ENCODE measurements at places on chromosomes 3 and 15.

GRCh38 chr15:98124581-98124980 is 164.1 kb downstream of the ARRDC4 start:
- DNase-seq = no peak

GRCh38 chr3:77699125-77699691 is 659.3 kb downstream of the ROBO2 start:
- no peak for DNase-seq

DNA sequence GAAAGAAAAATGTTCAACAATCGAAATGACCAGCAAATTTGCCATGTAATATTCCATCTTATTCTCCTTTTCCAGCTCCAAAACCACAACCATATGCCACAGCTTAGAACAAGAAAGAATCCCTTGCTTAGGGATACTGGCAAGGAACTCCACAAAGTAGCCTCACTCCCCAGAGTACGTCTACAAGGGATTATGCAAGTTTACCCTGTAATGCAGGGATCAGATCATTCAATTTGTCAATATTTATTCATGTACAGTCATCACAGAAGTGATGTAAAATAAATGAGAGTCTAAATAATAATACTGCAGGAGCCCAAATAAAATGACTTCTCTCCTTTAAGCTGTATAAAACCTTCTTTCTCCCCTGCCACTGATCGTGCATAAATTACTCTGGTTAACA is 23.5 kb upstream of the MYO1E start:
- no peak for DNase-seq

- DNase-seq = peak; percentile 28
Measured at GRCh38 chr15:74826364-74826819, at the start of gene CPLX3. TSS of gene CPLX3 (plus strand) at chr15:74826627. CDS start at chr15:74826704, 77 bp downstream.

DNA sequence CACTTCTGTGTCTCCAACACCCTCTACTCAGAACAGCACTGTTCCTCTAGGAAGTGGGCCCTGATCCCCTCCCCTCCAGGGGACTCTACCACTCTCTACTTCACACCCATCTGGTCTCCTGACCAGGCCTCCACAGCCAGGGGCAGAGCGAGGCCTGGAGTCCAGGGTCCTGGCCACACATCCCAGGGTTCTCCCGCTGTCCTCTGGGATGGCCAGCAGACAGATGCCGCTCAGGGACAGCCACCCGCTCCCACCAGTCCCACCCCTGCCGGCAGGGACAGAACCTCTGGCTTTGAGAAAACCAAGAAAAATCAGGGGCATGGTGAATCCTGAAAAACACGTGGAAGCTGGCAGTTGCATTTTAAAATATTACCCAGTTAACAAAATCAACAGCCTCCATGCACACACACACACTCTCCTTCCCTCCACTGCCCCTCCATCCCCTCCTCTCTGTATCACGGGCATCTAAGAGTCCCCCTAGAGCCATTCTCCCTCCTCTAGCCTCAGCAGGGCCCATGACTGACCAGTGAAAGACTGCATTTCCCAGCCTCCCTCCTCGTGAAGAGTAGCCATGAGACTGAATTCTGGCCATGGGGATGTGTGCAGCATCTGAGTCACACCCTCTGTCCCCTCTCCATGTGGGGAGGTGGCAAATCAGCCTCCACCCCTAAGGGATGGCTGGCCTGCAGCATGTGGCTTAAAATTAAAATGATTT is 32.1 kb upstream of the IQSEC1 start:
- DNase-seq = no peak

- no peak for DNase-seq
Measured at GRCh38 chr3:131393868-131394267, 12.3 kb downstream of the NUDT16 start.

DNA sequence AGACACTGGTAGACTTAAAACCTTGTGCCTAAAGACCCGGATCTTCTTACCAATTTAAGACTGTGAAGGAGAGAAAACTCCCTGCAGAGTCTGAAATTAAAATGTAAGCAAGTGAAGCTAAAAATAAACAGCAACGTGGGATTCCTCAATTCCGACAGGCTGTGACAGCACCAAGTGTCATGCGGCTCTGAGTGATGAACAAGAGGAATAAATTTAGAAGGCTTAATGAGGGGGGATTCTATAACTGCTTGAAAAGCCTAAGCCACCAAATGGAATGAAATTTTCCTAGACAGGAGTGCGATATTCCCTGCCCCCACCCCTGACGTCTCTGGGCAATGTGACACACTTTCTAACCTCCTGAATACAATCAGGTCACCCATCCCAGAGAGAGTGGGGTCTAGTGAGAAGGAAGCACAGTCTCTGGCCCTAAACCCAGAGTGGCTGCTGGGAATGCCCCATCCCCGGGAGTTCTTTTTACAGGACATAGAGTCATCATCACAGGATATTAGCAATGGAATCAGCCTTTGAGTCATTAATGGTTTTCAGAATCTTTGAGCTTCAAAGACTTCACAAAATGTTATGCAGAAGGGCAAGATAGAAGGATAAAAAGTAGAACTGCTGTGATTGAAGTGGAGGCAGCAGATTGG is 114.3 kb downstream of the EDEM1 start:
- no peak for DNase-seq

GRCh38 chr3:9778143-9779074 is 8.7 kb upstream of the CAMK1 start:
- peak; percentile 70 for DNase-seq

DNA sequence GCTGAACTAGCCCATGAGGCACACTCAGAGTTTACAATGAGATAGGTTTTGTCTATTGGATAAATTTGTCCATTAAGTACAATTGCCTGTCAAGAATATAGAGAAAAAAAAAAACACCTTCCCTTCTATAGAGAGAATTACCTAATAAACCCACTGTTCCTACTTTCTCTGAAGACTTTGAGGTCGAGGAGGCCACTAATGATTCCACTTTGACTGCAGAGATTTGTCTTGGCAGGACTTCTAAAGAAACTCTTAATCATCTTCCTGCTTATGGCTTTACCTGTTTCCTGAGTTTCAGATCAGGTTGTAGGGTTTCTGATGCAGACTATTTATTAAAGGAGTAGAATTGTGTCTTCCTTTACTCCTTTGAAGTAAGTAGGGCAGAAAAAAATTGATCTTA is 342.4 kb upstream of the KCNMB2 start:
- no peak for DNase-seq

DNA sequence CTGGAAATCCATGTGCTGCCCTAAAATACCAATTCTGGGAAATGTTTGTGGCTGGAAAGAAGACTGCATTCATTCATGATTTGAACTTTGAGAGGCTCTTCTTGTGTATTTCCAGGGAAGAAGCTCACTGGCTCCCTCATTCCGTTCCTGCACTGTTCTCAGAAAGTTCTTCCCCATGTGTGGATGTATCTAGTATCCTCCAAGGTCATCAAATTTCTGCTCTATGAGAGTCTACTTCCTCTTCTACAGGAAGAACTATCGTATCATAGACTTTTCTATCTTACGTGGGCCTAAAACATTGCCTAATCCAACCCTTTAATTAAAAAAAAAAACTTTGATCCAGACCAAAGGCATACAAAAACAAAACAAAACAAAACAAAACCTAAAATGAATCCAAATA is 2.9 kb downstream of the CCR3 start:
- DNase-seq = no peak

GRCh38 chr3:62007036-62007435 is 366.3 kb downstream of the FEZF2 start:
- no peak for DNase-seq

DNA sequence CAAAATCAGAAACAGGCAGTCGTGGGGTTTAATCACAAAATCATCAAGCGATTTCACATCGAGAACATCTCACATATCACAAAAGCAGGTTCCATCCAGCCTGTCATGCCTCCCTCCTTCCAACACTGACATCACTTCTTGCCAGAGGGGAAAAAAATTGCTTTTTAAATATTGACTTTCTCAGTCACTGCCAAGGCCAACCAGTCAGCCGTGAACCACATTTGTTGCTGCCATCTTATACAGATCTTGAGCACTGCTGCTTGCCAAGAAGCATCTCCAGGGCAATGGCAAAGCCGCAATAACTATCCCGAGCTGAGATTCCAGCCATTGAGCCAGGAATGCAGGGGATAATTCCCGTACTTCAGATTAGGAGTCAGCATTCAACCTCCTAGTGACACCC is 174.6 kb downstream of the ANXA2 start:
- no peak for DNase-seq

DNA sequence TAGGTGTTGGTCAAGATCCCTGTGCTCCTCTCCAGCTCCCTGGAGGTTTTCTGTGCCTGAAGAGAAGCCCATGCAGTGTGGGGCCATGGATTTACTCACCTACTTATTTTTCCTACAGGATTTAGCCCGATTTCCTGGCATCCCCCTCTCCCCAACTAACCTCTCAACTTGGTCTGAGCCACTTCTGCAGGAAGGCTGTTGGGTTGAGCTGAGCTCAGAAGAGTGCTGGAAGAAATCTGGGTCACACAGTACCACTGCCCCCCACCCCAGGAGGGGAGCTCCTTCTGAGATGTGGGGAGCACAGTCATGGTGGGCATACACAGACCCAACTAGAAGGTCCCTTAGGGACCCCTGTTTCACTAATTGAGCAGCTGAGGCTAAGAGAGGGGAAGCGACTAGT is 34.4 kb upstream of the SLCO2A1 start:
- DNase-seq = no peak

DNA sequence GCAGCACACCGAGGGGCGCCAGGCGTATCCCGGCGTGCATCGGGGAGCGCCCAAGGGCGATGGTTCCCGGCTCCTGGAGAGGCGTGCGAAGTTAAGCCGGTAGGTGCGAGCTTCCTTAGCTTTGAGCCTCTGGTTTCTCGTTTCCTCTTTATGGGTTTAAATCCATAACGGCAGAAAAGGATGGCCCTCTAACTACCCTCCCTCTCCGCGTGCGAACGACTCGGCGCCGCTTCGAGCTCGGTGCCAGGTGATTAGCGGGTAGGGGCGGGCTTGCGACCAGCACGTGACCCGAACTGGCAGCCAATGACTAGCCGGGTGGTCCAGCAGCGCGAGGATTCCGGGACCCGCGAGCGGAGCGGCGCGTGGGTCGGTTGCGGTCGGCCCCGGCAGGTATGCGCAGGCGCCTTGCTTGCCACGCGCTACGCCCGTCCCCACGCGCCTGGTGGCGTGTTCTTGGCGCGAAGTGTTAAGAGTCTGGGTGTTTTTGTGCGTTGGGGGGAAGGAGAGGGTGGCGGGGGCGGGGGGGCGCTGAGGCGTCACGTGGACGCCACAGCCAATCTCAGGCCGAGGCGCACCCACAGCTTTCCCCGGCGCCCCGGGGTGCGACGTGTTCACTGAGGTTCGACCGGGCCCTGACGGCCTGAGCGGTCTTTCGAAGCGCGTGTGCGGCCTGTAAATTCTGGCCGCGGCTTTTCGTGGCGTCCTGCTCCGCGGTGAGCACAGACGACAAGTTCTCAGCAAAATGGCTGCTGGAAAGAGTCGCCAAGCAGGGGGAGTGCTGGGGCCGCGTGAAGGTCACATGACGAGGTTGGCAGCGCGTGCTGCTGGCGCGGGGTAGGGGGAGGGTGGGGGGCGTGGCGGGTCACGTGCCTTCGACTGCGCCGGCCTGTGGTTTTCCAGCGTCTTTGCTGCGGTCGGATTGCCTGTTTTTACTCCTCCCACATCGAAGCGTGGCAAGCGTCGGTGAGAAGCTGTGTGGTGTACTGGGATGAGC is 38.7 kb upstream of the MGA start:
- DNase-seq = peak; percentile 78

DNA sequence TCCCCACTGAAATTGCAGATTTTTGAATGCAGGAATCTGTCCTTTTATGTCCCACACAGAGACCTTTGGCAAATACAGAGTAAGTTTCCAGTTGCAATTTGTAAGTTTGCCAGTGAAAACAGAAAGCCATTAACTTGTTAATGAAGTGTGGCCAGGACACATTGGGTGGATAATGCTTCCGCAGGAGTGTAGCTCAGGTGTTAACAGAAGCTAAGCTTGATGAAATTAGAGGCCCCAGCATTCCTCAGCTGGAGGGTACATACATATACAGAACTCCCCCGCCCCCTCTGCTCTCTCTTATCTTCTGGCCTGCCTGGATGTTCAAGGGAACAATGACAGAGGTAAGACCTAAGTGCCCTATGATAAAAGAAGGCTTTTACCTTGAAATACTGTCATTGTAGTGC is 8.1 kb upstream of the LRRC2 start:
- DNase-seq = no peak

- DNase-seq = no peak
Measured at GRCh38 chr3:138241676-138242075, 54.6 kb downstream of the ARMC8 start.

DNA sequence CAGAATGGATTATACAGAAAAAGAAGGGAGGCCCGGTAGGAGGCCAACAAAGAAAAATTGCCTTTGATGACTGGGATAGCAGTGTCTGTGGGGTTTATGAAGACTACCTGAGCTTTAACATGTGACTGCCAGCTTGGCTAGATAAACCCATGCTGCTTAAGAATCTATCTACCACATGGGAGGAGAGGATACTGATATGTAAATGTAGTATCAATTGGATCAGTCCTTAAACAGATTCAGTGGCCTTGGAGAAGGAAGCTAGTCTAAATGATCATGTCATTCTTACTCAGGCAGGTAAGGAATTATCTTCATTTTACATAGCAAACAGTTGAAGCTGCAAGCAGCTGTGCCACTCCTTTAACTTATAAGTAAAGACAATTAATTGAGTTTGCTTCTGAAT is 50.0 kb upstream of the SYNPR start:
- DNase-seq = no peak

DNA sequence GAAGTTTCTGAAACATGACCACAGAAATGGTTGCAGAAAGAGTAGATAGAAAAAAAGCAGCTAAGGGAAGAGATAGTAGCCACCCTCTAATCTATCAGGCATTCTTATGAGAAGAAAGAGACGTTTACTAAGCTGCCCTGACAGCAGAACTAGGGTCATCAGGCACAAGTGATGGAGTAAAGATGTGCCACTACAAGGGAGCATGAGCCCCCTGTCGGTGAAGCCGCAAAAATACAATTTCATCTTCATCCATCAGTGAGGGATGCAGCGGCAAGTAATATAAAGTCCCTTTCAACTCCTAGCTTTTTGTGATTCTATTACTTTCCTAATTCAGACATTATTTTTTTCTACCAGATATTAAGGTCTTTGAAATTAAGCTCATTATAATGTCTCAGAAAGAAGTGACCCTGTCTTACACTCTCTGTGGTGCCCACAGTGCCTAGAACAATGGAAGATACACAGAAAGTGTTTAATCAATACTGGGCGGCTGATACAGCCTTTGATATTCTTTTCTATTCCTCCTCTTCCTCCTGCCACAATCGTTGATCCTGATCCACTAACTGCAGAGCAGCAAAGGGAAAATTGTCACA is 651.6 kb downstream of the NTRK3 start:
- no peak for DNase-seq

GRCh38 chr15:87851497-87851896 is 405.0 kb downstream of the NTRK3 start:
- no peak for DNase-seq

DNA sequence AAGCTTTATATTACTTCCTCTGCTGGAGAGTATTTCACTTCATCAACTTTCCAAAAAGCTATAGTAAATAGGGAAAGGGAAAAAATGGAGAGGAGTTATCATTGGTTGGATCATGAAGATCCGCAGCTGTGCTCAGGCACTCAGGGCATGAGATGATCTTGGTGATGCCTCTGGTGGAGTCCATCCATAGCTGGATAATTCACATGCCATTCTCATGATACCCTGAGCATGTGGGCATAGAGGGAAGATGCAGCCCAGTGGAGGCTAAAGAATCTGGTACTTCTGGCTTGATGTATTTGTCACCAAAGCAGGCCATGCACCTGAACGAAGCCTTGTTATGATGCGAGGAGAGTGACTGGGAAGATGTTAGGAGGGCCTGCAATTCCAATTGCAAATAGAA is 150.2 kb downstream of the CHST2 start:
- no peak for DNase-seq
